ENCODE measurements at places on chromosomes 4 and X. TPM values are rescaled to one million over a fixed set of nuclear protein-coding genes. Genes with fewer than 3 reads are reported as not detected.

- no peaks in the 10 kb centered on the region for H3K27me3 ChIP-seq
- no peak for DNase-seq
- H3K36me3 ChIP-seq, result no peaks in the 10 kb centered on the region
- no peak overlapping the region for H3K4me3 ChIP-seq
These were observed 7.8 kb downstream of the SPATA4 start for GRCh38 chr4:176187624-176188023.

- no peaks in the 10 kb centered on the region for H3K27me3 ChIP-seq
- H3K4me3 ChIP-seq, result peak overlapping the region; percentile 20
- H3K4me1 ChIP-seq, result no peaks in the 10 kb centered on the region
- DNase-seq, result no peak
- no peaks in the 10 kb centered on the region for H3K36me3 ChIP-seq
These were observed 127.4 kb downstream of the LAS1L start for GRCh38 chrX:65407157-65407626.

DNA sequence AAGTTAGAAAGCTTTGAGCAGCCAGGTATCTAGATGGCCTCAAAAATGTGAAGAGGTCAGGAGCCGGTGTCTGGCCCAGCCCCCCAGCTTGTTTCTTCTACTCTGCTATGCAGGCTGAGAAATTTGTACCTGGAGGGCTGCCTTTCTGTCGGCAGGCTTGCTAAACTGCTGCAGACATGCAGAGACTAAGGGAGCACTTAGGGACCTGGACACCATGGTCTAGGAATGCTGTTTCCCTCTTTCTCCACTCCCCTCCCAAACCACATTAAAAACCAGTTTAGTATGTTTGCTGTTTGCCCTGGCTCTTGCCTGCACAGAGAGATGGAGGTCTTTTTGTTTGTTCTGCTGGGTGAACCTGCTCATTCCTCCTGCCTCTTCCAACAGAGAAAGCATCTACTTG, 157.1 kb upstream of the DGKK start:
- no peaks in the 10 kb centered on the region for H3K36me3 ChIP-seq
- no peaks in the 10 kb centered on the region for H3K27me3 ChIP-seq
- H3K4me1 ChIP-seq, result no peaks in the 10 kb centered on the region
- H3K4me3 ChIP-seq, result no peak overlapping the region
- H3K27ac ChIP-seq, result no peak overlapping the region
- DNase-seq, result no peak

- H3K27me3 ChIP-seq, result no peaks in the 10 kb centered on the region
- no peaks in the 10 kb centered on the region for H3K36me3 ChIP-seq
- no peak overlapping the region for H3K27ac ChIP-seq
- no peak overlapping the region for H3K4me3 ChIP-seq
- H3K4me1 ChIP-seq, result no peaks in the 10 kb centered on the region
These were observed 21.4 kb upstream of the ANXA10 start for GRCh38 chr4:168070903-168071302.

The ITGB1BP2 gene
- polyA plus RNA-seq, result 2.0 TPM

DNA sequence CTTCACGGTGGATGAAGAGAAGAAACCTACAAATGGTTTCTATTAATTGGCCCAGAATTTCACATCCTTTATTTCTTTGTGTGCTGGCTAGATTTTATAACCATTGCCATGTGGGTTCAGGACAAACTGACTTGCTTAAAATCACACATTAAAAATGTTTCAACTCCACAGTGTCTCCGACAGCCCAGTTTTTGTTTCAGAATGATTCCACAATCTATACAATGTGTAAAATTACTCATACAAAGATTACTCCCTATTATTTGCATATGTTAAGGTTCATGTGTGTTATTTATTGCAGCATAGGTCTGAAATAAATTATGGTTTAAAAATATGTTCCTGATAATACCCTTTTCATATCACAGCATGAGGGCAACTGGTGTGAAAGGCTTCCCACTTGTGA, 20.6 kb downstream of the DCHS2 start:
- no peaks in the 10 kb centered on the region for H3K36me3 ChIP-seq
- H3K27me3 ChIP-seq, result no peaks in the 10 kb centered on the region
- no peaks in the 10 kb centered on the region for H3K4me1 ChIP-seq
- H3K4me3 ChIP-seq, result no peak overlapping the region
- DNase-seq, result no peak

The HEPH gene
- 10.8 TPM for polyA plus RNA-seq

The GPRASP1 gene
- 9.7 TPM for polyA plus RNA-seq

GRCh38 chr4:100782356-100782755, 264.5 kb upstream of the EMCN start:
- H3K4me1 ChIP-seq, result no peaks in the 10 kb centered on the region
- H3K27me3 ChIP-seq, result no peaks in the 10 kb centered on the region
- no peak overlapping the region for H3K4me3 ChIP-seq
- no peaks in the 10 kb centered on the region for H3K36me3 ChIP-seq
- DNase-seq, result no peak
- no peak overlapping the region for H3K27ac ChIP-seq

GRCh38 chrX:48786341-48786800, at the start of gene GATA1:
Gene GATA1, plus strand, starts transcription at chrX:48786590. Its CDS starts 4,520 bp downstream, at chrX:48791110.
- no peaks in the 10 kb centered on the region for H3K4me1 ChIP-seq
- DNase-seq, result no peak
- H3K27ac ChIP-seq, result no peak within 1 kb of the TSS
- H3K4me3 ChIP-seq, result no peak within 1 kb of the TSS
- H3K27me3 ChIP-seq, result no peaks in the 10 kb centered on the region

The KLKB1 gene
- 2.7 TPM for polyA plus RNA-seq

DNA sequence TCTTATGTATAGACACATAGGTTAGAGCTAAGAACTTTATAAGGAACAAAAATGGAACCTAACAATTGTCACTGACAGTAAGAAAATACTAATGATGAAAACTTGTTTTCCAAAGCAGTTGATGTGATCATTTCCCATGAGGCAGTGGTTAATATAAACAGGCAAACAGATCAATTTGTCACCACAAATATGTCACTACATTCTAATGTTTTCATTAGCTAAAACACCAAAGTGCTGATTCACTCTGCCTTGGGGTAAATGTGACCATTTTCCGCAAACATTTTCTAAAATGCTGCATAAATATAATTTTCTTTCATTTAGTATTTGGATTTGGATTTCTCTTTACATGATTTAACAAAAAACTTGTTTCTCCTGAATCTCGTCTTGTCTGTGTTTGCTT, 408.9 kb upstream of the CTSO start:
- no peaks in the 10 kb centered on the region for H3K27me3 ChIP-seq
- no peak overlapping the region for H3K4me3 ChIP-seq
- DNase-seq, result no peak
- no peaks in the 10 kb centered on the region for H3K4me1 ChIP-seq
- no peak overlapping the region for H3K27ac ChIP-seq

DNA sequence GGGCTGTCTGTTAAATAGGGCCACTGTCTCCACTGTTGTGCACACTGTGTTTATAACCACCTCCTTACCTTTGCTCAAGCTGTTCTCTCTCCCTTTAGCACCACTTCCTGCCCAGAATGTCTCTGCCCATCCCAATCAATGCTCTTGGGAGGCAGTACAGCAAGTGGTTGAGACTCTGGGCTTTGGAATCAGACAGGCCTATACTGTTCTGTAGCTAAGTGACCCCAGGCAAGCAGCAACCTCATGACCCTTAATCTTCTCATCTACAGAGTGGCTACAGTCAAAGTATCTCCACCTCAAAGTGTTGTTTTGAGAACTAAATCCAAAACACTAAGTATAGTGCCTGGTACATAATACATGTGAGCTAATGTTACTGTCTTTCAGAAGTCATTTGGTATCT, 3.8 kb upstream of the TXK start:
- H3K4me1 ChIP-seq, result no peaks in the 10 kb centered on the region
- no peak overlapping the region for H3K27ac ChIP-seq
- H3K4me3 ChIP-seq, result no peak overlapping the region
- DNase-seq, result no peak
- no peaks in the 10 kb centered on the region for H3K36me3 ChIP-seq
- H3K27me3 ChIP-seq, result no peaks in the 10 kb centered on the region

DNA sequence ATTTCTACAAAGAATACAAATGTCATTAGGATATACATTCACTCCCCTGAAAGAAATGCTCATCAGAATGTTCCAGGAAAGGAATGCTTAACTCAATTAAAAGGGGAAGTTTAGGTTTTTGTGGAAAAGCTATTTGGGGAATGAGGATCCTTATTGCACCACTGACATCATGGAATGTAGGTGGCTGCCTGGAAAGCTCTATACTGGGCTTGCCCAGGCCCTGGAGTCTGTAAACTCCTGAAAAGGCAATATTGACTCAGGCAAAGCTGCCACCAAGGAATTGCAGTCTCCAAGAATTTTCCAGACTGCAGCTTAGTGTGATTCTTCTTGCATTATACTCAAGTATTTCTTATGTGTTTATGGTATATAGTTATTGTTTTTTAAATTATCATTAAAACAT, 15.7 kb downstream of the DAPP1 start:
- no peaks in the 10 kb centered on the region for H3K36me3 ChIP-seq
- no peaks in the 10 kb centered on the region for H3K27me3 ChIP-seq
- no peak overlapping the region for H3K27ac ChIP-seq
- DNase-seq, result no peak
- no peaks in the 10 kb centered on the region for H3K4me1 ChIP-seq

DNA sequence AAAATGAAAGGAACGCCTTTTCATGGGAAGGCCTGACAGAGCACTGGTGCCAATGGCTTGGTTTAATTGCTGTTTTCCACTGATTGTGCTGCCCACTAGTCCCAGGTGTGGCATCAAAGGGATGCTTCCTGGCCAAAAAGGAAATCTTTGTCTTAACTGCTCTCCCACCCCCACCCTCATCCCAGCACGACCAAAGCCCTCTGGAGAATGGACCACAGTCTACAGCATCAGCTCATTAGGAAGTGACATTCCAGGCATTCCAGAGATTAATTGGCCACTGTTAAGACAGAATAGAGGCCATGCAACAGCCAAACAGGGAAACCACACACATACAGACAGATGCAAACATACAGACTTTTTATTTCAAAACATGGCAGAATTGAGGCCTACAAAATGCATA, 143.2 kb downstream of the LHFPL1 start:
- no peak overlapping the region for H3K27ac ChIP-seq
- H3K36me3 ChIP-seq, result no peaks in the 10 kb centered on the region
- no peaks in the 10 kb centered on the region for H3K27me3 ChIP-seq
- H3K4me3 ChIP-seq, result no peak overlapping the region
- no peaks in the 10 kb centered on the region for H3K4me1 ChIP-seq

The MAOB gene
- polyA plus RNA-seq, result 32.8 TPM

GRCh38 chr4:168540503-168541265, 43.8 kb downstream of the PALLD start:
- H3K27me3 ChIP-seq, result no peaks in the 10 kb centered on the region
- DNase-seq, result no peak
- H3K36me3 ChIP-seq, result no peaks in the 10 kb centered on the region
- no peak overlapping the region for H3K27ac ChIP-seq

- no peaks in the 10 kb centered on the region for H3K4me1 ChIP-seq
- H3K4me3 ChIP-seq, result no peak overlapping the region
- H3K27me3 ChIP-seq, result no peaks in the 10 kb centered on the region
- DNase-seq, result no peak
These were observed 5.4 kb upstream of the PDLIM5 start for GRCh38 chr4:94446386-94446785.

The SNCA gene
- 6.4 TPM for polyA plus RNA-seq

GRCh38 chr4:183617075-183617474, 41.9 kb downstream of the RWDD4 start:
- DNase-seq, result no peak
- peaks cover 32% of the 10 kb centered on the region for H3K4me1 ChIP-seq
- H3K27me3 ChIP-seq, result no peaks in the 10 kb centered on the region
- no peak overlapping the region for H3K27ac ChIP-seq

- H3K36me3 ChIP-seq, result no peaks in the 10 kb centered on the region
- no peak for DNase-seq
- no peaks in the 10 kb centered on the region for H3K27me3 ChIP-seq
- H3K4me3 ChIP-seq, result no peak overlapping the region
- H3K4me1 ChIP-seq, result no peaks in the 10 kb centered on the region
These were observed 93.0 kb upstream of the ARHGAP24 start for GRCh38 chr4:85381968-85382367.

Data from testis (tissue), 5 donors.